Activated CD4-positive, alpha-beta T cell treated with anti-CD3 and anti-CD28 coated beads, Interleukin-2, amount 50 U/mL, for 16 hours (primary cell): ENCODE measurements at places on chromosomes 2 and 18.

GRCh38 chr18:37846996-37847395, 281.4 kb upstream of the CELF4 start:
- no peak for DNase-seq

- DNase-seq: no peak
Observed at GRCh38 chr2:124211461-124211860, 186.4 kb downstream of the CNTNAP5 start.

- DNase-seq: no peak
Observed at GRCh38 chr2:220365023-220365422, 737.6 kb downstream of the SLC4A3 start.

- DNase-seq: no peak
Observed at GRCh38 chr2:15818318-15818753, 122.0 kb upstream of the MYCN start.

DNA sequence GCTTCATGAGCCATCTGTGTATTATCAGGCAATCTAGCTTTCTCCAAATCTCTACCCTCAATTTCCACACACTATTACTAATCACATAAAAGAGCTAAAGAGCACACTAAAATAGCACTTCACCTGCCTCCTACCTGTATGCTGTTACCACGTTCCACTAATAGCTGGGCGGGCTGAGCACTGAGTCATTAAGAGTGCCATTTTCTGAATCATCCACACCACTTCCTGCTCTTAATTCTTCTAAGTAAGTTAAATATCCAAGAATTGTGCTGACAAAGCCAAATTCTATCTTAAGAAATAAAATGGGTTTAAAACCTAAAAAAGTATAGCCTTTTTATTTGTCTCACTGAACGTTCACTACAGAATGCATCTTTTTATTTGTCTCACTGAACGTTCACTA, 35.7 kb downstream of the NOL10 start:
- DNase-seq: peak; percentile 85

DNA sequence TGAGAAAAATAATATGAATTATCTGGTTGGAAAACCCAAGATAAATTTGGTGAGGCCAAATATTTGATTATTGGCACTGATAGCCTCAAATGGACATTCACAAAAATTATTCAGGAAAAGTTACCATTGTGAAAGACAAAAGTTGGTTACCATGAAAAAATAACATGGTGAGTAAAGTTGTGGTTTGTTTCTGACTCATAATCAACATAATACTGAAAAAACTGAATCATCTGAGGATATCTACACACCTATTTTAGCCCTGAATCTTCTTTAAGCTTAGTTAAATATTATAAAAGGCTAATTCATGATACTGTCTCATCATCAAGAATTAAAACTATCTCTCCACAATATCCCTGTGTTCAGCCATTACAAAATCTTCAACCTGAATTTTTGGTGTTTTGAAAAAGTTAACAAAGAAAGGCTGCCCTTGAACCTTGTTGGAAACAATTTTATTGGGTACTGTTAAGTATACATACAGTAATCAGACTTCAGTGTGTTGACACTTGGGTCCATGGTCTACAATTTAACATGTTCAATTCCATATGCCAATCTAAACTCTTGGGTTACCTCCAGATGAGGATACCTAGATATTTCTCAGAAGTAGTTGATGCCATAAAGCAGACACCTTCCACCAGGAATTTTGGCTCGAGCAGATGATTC, 607.5 kb upstream of the SLC39A10 start:
- peak; percentile 16 for DNase-seq

DNA sequence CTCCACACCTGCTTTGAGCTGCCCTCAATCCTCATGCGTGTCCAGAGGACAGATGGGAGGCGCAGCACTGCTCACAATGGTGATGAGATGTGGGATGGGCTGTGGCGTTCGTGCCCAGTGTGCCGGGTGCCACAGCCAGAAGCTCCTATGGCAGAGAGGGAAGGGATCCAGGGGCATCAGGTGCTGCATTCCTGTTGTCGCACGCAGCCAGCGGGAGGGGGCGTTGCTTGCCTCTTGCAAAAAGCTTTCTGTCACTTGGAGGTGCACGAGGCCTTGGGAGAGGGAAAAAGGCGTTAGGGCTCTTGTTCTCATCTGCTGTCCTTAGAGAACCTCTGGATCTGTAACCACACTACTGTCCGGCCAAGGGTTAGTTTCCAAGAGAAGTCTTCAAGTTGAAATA, 29.2 kb upstream of the ALLC start:
- DNase-seq: no peak

GRCh38 chr2:19235308-19235707, 123.1 kb downstream of the OSR1 start:
- DNase-seq: no peak

DNA sequence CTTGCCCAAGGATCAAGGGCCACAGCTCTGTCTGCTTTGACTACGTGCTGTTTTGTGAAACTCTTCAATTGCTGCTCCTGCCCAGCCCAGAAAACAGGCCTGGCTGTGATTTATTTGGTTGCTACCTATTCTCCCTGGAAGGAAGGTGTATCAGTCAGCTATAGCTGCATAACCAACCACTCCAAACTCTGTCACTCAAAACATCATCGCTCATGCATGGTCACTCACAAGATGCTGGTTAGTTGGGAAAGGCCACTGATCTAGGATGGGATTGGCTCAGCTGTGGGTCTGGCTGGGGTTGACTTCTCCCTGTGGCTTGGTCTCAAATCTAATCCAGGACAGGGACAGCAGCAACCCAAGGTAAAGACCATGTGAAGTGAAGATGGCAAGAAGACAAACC, 14.6 kb downstream of the TEX51 start:
- DNase-seq: no peak

- peak; percentile 54 for DNase-seq
Observed at GRCh38 chr2:238370823-238371372, 50.6 kb downstream of the TRAF3IP1 start.

GRCh38 chr2:162888652-162889051, 50.1 kb upstream of the KCNH7 start:
- no peak for DNase-seq

- no peak for DNase-seq
Observed at GRCh38 chr2:200509235-200509611, 645 bp downstream of the KCTD18 start.

DNA sequence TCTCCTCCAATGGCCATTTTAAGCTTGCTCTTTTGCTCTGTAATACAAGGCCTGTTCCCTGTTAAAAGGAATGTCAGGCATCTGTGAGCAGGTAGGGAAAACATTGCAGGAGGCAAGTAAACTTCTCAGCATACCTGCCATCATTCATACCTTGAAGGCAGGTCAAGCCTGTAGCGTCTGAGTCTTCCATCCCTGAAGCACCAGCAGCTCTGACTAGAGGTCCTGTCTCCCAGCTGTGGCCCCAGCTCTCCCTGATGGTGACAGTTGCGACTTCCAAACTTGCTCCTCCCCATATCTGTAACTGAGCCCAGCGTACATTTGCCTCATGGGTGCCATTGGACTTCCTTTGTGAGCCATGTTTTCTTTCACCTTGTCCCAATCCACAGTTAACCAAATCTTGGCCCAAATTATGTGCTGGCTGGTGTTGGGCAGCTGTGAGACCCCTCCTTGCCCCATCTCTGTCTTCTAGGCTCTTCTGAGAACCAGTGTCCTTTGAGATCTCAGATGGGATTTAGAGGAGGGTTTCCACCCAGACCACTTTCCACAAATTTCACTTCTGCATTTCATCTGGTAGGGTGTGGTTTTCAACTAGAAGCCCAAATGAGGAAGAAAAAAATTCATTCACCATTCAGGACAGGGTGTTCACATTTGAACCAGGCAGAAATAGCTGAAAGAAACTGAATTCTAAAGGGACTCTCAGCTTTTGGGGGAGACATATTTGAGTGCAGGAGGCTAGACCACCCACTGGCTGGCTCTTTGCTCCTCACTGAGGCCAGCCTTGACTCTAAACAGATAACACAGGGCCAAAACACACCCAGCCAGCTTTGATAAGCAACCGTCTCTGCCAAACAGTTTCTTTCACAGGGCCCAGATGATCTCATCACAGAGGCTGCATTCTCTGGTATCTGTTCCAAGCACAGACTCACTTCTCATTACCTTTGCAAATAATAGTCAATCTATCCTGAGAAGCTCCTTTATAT, 66.4 kb upstream of the MSH2 start:
- no peak for DNase-seq

GRCh38 chr2:42932271-42933151, 140.1 kb upstream of the HAAO start:
- no peak for DNase-seq

DNA sequence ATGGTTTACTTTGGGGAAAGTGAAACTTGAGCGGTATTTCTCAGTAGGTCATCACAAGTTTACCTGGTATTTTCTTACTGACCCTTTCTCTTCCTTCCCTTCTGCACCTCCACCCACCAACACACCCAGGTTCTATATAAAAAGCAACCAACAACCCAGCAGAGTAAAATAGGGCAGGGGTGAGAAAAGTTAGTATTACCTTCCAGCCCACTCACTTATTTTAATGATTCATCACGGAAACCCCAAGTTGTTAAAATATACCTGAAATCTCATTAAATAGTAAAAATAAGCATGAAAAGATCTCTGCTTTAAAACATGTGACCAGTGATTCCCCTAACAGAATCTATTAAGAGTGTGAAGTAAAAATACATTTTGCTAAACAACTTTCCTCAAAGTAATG, 306.1 kb downstream of the ZEB2 start:
- peak; percentile 49 for DNase-seq

DNA sequence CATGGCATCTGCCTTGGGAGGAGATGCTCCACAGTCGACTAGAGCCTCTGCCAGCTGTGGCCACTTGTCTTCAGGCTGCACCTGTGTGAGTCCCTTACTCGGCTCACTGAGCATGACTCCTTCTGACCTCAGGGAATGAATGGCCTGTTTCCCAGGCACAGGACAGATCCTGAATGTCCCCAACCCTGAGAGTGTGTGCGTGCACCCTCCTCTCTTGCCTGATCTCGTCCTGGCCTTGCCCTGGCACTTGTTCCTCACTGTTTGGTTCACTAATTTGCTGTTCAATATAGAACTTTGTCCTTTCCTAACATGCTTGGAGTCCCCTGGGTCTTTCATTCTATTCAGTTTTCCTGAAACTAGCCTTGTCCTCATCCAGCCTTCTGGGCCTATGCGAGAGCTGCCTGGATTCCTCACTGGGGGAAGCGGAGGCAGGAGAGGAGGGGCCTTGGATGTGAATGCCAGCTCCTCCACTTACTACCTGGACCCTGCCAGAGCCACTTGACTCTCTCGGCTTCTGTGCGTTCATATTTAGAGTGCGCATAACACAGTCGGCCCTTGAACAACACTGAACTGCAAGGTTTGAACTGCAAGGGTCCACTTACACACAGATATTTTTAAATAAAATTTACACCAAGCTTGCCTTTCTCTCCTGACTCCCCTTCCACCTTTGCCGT, 184.8 kb downstream of the ACKR3 start:
- no peak for DNase-seq

DNA sequence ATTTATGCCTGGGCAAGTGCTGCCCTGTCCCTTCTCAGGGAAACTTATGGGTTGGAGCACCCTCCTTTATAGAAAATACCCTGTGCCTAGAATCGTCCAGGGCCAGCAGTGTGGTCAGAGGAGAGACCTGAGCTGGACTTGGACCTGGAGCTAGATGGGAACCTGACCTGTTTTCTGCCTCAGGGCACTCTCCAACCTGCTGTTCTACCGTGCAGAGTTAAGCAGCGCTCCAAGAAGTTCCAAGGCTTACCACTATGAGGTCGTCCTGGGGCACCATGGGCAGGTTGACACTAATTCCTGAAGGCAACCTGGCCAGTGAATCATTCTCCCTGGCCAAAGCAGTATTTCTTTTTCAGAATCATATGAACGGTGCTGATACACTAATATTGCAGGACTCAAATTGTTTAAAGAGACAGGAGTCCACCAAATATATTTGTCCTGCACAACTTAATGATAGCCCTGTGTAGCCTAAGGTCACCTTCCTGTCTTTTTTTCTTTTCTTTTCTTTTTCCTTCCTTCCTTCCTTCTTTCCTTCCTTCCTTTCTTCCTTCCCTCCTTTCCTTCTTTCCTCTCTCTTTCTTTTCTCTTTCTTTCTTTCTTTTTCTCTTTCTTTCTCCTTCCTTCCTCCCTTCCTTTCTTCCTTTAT, 455.4 kb upstream of the HNMT start:
- DNase-seq: no peak

- no peak for DNase-seq
Observed at GRCh38 chr2:69191634-69192033, 178.7 kb downstream of the ANTXR1 start.

DNA sequence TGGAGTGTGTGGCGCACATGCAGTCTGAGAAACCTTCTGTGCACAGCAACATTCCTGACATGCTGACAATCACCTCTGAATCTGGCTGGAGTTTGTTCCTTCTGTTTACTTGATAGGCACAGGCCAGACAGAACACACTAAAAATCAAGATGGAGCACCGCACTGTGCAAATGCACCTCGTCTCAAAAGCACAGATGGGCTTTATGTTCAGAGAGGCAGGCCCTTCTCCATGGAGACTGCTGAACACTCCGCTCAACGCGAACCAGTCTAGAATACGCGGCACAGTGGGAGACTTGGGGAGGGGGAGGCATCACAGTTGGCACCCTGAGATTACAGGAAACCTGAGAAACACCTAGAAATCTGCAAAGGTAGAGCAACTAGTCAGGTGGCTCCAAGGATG, 58.4 kb upstream of the DNMT3A start:
- DNase-seq: no peak

DNA sequence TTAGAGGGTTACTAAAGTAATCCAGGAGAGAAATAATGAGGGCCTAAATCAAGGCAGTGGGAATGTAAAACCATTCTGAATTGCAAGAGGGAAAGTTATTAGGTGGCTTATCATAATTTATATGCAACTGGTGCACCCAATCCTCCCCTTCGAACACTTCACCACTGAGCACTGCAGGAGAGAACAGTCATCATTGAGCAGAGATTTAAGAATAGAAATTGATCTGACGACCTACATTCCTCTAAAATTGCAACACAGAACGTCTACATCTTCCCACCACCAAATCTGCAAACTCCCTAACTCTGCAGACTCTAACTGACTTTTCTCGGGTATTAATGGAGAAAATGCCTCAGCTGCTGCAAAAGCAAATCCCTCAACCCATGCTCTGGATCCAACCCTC, 138.5 kb upstream of the CDH20 start:
- no peak for DNase-seq

GRCh38 chr2:172993931-172994717, 81.5 kb upstream of the MAP3K20 start:
- no peak for DNase-seq

GRCh38 chr18:55101458-55101824, 142.2 kb upstream of the CCDC68 start:
- DNase-seq: no peak

DNA sequence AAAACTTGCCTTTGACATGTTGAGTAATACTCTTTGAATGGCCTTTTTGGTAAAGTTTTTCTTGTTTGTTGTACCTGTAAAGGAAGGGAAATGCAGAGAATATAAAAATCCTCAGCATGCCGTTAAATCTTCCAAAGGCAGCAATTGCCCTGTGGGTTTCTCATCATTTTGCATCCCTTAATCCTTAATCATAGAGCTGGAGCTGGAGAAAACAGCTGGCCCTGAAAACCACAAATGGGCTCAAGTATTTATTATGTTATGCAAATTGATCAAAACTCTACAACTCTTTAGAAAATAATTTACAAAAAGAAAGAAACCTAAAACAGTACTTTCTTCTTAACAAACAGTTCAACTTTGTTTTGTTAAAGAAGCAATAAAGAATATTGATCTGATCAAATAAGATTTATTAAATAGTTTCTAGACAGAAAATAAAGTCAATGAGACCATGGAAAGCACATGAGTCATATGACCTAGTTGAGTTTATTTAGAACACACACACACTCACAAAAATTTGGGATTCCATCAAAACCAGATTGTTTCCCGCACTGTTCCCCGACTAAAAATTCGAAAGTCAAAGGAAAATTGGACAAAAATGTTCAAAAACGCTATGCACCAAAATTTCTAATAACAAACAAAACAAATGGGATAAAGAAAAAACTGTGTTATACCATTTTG, 309.0 kb downstream of the GULP1 start:
- no peak for DNase-seq
